ENCODE measurements at places on chromosomes 1 and 21.

- DNase-seq: no peak
Observed at GRCh38 chr1:147849098-147849895, 53.3 kb upstream of the GJA8 start.

DNA sequence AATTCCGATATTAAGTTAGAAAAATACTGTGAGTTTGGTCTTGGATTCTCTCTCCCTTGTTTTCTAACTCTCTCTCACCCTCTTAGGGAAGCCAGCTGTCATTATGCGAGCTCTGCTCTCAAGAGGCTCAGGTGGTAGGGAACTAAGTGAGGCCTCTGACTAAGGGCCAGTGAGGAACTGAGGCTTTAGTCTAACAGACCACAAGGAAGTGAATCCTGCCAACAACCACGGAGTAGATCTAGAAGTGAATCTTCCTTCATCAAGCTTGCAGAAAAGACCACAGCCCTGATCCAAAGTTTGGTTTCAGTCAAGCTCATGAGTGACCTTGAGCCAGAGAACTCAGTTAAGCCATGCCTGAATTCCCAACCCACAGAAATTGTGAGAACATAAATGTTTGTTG is 180.1 kb upstream of the PRMT6 start:
- DNase-seq: no peak

DNA sequence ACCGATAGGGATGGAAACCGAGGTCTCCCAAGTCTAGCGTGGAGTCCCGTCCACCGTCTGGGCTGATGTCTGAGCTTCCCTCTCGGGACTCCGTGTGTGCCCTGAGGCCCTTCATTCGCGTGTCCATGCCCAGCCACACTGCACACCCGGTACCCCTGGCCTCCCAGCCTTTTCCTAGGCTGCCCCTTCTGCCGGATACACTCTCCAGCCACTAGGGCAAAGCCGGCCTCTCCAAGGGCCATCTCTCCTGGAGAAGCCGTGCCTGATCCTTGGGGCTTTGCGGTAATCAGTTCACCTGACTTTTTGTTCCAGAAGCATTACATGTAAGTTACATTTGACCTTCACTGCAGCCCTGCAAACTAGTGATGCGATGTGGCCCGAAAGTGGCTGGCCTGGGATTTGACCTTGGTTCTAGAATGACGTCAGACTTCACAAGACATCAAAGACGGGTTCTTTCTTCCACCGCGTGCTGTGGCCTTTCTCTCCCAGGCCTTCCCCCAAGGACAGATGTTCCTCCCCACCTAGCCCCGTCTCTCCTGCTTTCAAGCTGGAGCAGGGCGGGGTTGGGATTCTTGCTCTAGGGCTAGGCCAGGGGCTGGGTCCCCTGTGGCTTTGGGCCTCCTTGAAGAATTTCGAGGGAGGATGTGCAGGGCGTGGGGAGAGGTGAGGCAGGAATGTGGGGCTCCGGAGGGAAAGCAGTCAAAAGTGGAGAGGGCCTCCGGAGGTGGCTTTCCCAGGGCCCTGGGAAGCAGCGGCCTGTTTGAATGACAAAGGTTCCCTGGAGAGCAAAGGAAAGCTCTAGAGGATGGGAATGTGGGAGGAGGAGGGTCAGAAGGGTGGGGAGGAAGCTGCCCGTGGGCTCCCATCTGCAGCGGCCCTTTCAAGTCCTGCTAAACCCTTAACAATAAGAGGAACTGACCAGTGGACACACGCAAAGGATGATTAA is 49.7 kb upstream of the SLC2A1 start:
- no peak for DNase-seq

GRCh38 chr1:227903061-227903521 is 44.6 kb downstream of the WNT9A start:
- DNase-seq: no peak

DNA sequence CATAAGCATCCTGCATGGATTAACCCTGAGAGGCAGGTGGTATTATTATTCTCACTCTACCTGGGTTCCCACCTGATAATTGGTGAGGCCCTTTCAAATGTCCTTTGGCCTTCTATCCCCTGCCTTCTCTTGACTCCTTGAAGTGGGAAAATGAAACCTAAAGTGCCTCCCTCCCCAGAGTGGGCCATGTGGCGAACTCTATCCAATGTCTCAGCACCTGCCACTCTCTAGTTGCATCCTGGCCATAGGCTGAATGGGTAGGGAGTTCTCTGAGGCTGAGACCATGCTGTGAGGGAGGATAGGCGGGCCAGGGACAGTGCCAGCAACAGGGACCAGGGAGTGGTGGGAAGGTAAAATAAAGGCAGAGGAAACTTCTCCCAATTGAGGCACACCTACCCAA is 35.3 kb downstream of the ELF3 start:
- DNase-seq: no peak

DNA sequence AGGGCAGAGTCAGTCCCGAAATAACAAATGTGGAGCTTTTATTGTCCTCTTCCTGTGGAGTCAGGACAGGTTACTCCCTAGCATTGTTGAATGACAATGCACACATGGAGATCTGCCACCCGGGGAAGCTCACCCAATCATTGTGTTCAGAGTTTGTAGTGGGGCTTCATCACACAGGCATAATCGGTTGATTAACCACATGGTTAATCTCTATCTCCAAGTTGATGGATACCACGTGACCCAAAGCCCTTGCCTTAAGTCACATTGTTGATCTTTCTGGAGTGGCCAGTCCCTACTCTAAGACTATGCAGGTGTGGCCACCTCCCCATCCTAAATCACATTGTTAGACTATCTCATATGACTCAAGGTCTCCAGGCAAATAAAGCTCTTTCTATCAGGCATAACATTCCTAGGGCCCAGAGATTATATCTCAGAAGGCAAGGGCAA is 2.6 kb upstream of the C1orf141 start:
- DNase-seq: no peak

- DNase-seq: no peak
Observed at GRCh38 chr1:225748529-225748928, 29.1 kb upstream of the SRP9 start.

- no peak for DNase-seq
Observed at GRCh38 chr1:184497959-184498723, 111.3 kb downstream of the C1orf21 start.

DNA sequence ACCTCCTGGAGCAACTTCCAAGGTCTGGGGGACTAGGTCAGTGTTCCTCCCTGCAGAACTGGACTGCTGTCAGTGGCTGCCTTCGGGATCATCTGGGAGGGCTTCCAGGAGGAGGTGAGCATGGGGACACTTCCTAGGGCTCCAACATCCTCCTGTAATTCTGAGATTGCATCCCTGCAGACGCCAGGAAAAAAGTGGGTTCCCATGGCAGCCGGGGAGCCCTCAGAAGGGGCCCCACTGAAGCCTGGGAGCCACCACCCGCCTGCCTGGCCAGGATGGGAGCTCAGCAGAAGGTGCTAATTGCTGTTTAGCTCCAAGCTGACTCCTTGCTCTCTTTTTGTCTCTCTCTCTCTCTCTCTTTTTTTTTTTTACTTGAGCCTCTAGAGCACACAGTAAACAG is 16.1 kb upstream of the ARF1 start:
- DNase-seq: no peak

- DNase-seq: no peak
Observed at GRCh38 chr1:175129644-175129996, 62.0 kb downstream of the TNN start.

GRCh38 chr1:22284906-22285548 is 142.1 kb upstream of the WNT4 start:
- no peak for DNase-seq

DNA sequence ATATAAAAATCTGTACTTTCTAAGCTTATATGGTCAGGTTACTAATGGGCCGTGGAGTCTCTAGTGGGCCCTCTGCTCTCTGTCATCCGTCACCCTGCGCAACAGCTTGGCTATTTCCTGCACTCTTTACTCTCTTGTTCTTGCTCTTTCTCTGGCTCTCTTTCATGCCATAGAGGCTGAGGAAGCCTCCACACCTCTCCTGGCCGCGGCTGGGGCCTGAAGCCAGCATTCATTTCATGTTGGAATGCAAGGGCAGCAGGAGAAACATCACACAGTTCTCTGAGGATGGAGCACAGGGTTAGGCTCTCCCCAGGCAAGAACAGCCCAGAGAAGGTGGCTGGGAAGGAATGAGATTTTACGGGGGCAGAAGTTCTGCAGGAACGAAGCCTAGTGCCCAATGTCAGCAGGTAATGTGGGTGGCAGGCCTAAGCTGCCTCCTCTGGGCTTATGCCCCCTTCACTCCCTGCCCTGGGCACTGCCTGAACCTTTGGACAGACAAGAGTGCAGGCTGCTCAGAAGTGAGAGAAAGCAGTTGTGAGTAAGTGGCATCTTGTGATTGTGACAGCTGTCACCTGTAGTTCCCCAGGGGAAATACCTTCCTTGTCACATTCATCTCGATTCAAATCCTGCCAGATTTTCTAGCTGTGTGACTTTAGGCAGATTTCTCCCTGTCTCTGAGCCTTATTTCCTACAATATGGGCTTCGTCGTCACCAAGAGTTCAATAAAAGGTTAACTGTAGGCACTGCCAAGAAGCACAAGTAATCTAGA is 3.6 kb upstream of the FHAD1 start:
- DNase-seq: no peak

DNA sequence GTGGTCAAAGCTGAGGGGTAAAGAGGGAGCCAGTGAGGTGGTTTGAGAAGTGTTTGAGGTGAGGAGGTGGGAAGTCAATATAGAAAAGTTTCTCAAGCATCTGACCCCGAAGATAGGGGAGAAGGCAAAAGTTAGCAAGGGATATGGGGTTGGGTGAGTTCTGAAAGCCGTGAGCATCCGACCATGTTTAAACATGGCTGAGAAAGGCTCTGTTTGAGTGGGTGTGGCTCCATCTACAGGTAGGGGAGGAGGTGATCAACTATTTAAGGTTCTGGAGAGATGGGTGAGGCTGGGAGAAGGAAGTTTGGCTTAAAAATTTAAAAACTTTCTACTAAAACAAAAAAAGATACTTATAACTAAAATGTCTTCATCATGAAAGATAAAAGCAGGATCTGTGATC is 273.8 kb downstream of the KCNJ6 start:
- no peak for DNase-seq

DNA sequence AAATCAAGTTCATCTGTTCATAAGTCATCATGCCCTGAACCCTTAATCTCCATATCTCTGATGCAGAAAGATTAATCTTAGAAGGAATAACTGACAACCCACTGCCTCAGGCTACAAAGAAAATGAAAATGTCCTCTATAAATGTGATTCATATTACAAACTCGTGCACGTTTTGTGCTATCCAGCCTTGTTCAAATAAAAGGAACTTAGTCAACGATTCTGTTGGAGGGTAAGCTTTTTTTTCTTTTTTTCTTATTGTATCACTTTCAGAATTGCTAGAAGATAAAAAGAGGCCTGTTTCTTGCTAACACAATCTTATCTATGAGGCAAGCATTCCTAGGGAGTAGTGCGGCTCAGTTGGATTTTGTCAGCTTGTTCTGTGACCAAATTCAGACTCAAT is 228.4 kb downstream of the TM2D1 start:
- DNase-seq: no peak

GRCh38 chr1:117630423-117630998 is 24.7 kb downstream of the TENT5C start:
- DNase-seq: no peak

DNA sequence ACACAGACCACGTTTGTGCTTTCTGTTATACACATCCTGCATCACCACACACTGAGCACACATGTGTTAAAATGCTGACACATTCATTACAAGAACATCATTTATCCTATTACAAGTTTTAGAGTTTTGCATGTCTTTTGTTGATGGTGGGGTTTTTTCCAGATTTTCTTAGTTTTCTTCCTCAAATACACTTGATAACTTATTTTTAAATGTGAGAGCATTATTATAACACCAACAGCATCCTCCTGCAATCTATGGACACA is 67.3 kb downstream of the TGFBR3 start:
- DNase-seq: no peak

Measured in NCI-H1930 (cell line).